Cerebellum (tissue), 4 donors: ENCODE measurements at places on chromosomes 3 and 15.

DNA sequence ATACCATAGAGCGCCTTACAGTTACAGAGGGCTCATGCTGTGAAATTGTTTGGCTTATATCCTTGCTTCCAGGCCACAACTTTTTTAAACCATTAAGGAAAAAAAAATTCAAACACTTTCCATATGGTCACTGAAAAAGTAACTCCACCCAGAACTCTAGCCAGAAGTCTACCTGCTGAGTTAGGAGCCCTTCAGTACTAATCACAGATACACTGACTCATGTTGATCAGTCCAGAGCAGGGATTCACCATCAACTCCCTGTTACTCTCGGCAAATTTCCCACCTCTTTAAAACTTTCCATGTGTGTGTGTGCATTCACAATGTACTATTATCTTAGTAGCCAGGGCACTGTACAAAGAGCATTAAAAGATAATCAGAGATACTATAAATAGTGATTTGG lies 372.8 kb downstream of the MAGI1 start:
- DNase-seq: no peak

DNA sequence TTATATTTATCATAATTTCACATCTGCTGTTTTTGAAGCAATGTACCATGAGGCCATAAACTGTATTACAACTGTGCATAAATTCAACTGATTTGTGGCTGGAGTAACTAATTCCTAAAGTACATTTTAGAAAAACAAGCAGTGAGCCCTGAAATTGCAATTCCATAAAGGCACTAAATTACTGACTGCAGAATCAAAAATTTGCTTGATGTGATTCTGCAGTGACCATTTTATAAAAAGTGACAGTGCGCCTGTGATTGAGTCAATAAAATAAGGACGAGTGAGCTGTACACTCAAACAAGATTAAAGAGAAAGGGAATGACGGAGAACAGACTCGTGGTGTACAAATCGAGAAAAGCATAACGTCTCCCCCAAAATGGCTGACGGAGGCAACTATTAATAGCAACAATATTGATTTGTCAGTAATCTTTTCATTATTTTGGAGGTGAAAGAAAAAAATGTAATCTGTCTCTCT lies 121.4 kb upstream of the MEIS2 start:
- no peak for DNase-seq

DNA sequence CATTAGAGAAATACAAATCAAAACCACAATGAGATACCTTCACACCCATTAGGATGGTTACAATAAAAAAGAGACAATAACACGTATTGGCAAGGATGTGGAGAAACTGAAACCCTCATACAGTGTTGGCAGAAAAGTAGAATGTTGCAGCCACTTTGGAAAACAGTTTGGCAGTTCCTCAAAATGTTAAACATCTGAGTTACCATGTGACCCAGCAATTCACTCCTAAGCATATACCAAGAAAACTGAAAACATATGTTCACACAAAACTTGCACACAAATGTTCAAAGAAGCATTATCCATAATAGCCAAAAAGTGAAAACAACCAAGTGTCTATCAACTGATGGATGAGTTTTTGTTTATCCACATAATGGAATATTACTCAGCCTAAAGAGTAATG lies 166.9 kb upstream of the FAM3D start:
- no peak for DNase-seq

- no peak for DNase-seq
These were observed 14.0 kb upstream of the LARP6 start for GRCh38 chr15:70867911-70868467.
